Eye (tissue), 1 donor: ENCODE measurements at places on chromosomes 11 and 22.

- DNase-seq = no peak
Observed at GRCh38 chr11:35647421-35648093, 15.0 kb upstream of the TRIM44 start.

GRCh38 chr11:8442301-8442700 lies 151.7 kb downstream of the STK33 start:
- peak; percentile 74 for DNase-seq

DNA sequence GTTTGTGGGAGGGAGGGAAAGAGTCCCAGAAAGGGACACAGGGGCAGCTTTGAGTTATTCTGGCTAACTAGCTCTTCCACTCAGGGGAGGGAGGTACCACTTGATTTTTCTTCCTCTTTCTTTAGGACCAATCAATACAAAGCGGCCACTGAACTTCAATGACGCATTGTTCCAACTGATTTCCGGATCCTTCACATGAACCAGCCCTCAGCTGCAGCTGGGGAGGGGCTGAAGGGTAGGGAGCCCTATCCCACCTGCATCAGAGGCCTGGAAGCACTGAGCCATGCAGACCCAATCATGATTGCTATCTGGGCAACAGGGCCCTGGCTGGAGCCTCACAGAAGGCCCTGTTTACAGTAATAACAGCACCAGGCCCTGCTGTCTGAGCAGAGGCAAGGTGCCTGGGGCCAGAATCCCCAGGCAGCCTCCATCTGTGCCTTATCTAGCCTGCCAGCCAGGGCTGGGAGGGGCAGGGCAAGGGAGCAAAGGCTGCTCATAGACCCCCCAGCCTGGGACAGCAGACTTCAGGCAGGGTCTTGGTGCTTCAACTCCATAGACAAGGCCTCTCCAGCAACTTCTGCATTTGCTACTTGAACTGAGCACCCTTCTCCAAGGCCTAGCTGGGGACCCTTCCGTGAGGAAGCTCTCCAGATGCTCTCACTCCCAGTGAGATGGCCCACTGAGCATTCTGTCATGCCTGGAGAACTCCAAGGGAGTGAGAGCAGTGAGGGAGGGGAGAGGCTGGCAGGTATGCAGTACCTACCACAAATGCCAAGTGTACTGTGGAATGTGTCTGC lies 22.5 kb downstream of the CLPB start:
- peak; percentile 61 for DNase-seq

DNA sequence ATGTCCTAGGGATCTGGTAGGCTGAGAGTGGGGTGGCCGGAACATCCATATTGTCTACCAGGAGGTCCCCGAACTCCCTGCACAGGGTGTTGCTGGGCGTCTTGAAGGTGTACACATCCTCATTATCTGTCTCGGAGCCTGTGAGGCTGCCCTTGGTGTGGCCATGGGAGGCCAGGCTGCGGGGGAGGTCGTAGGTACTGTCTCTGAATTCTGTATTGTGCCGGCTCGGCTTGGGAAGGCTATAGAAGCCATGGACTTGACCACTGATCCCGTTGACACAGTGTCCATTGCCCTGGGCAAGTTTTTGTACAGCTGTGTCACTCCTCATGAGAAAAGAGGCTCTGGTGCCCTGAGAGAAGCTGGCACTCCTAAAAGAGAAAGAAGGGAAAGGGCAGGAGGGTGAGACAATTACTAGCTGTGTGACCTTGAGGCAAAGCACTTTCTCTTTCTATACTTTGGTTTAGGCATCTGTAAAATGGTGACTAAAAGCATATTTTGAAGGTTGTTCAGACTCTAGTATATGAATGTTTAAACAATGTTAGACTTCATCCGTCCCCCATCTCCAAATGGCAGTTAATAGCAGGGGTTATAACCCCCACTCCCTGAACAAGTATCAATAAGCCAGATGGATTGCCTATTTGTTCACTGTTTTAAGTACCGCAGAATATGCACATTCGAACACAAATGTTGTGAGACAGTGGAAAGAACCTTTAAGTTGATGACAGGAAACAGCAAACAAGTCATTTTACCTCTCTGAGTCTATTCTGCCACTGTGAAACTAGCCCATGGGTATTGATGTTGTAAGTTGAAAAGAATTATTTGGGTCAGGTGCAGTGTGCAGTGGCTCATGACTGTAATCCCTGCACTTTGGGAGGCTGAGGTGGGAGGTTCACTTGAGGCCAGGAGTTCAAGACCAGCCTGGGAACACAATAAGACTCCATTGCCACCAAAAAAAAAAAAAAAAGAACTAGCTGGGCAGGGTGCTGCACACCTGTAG lies 38.3 kb downstream of the USP35 start:
- DNase-seq = no peak

GRCh38 chr22:39518996-39519680 lies 1.2 kb upstream of the ATF4 start:
- no peak for DNase-seq

DNA sequence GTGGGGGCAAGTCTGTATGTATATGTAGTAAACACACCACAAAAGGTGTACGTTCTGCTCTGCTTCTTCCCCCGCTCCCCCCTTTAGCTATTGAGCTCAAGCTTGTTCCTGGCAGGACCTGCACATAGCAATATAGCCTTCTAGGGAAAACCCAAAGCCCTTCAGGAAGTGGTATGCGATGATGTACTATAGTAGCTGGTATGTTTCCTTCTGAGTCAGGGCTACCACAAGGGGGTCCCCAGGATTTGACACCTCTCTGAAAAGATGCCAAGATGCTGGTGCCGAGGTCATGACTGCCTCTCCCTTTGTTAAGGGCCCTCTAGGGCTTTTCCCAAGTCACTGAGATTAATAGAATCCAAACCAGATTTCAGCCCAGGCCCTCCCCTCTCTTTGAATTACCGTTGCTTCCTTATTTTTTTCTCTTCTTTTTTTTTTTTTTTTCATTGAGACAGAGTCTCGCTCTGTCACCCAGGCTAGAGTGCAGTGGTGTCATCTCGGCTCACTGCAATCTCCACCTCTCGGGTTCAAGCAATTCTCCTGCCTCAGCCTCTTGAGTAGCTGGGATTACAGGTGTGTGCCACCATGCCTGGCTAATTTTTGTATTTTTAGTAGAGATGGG lies 268.4 kb downstream of the ETS1 start:
- no peak for DNase-seq

- peak; percentile 96 for DNase-seq
Observed at GRCh38 chr11:68373815-68374501, 61.6 kb downstream of the LRP5 start.

DNA sequence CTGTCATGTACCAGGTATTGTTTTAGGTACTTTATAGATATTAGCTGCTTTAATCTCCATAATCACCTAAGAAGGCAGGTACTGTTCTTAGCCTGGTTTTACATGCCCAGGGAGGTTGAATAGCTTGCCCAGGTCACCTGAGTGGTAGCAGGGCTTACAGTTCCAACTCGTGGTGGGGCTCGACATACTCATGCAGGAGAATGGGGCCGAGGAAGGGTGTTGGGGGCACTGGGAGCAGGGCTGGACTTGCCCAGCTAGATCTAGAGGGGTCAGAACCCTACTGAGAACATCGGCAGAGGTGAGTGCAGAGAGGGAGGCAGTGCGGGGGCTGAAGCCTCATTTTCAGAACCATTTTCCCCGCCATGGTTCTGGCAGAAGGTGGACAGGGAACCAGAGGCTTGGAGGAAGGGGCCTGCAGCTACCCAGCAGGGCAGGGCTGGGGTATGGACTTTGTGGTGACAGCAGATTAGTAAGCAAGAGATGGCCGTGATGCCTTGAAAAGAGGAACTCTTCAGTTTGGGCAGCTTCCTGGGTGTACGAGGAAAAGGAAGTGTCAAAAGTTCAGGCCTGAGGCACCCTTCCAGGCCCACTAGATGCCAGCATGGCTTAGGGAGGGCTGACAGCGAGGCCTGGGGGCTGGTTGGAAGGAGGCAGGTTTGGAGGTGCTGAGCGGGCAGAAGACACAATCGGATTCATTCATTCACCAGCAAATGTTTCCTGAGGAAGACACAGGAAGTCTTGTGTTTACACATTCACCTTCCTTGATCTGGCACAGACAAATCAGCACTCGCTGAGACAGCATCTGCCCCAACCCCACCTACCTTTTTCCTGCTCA lies 54.7 kb upstream of the LYVE1 start:
- no peak for DNase-seq

DNA sequence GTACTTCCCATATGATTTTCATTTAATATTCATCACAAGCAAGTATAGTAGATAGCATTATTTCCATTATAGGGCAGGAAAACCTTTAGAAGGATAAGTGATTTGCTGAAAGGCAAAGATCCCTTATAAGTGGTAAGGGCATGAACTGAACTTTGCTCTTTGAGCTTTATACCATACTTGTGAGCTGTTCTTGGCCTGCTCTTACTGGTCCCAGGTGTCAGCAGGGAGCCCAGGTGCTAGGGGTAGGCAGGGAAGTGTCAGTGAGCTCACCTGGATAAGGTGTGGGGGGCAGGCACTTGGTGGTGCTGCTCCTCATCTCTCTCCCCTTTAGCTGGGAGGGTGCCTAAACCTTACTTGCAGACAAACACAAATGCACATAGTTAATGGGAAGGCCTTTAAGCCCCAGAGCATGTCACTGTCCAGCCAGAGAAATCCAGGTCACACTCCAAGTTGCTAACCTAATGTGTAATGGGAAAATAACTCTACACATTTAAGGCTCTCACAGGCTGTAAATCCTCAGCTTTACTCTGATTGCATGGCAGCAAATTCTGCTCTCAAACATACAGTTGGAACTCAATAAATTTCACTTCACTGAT lies 114.4 kb downstream of the PLEKHA7 start:
- DNase-seq = no peak

DNA sequence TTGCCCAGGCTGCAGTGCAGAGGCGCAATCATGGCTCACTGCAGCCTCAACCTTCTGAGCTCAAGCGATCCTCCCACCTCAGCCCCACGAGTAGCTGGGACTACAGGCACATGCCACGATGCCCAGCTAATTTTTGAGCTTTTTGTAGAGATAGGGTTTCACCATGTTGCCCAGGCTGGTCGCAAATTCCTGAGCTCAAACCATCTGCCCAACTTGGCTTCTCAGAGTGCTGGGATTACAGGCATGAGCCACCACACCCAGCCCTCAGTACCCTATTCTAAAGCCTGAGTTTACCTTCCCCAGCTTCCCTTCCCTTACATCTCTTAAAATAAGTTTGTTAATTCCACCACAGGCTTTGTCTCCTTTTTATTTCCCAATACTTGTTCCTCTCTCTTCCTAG lies 59.1 kb downstream of the AMBRA1 start:
- no peak for DNase-seq

- no peak for DNase-seq
Observed at GRCh38 chr11:41074318-41074717, 385.1 kb downstream of the LRRC4C start.
